Stimulated activated naive CD4-positive, alpha-beta T cell (primary cell): ENCODE measurements at places on chromosomes 1 and 21.

- DNase-seq, result no peak
Measured at GRCh38 chr1:33022650-33023200, 14.0 kb downstream of the AK2 start.

DNA sequence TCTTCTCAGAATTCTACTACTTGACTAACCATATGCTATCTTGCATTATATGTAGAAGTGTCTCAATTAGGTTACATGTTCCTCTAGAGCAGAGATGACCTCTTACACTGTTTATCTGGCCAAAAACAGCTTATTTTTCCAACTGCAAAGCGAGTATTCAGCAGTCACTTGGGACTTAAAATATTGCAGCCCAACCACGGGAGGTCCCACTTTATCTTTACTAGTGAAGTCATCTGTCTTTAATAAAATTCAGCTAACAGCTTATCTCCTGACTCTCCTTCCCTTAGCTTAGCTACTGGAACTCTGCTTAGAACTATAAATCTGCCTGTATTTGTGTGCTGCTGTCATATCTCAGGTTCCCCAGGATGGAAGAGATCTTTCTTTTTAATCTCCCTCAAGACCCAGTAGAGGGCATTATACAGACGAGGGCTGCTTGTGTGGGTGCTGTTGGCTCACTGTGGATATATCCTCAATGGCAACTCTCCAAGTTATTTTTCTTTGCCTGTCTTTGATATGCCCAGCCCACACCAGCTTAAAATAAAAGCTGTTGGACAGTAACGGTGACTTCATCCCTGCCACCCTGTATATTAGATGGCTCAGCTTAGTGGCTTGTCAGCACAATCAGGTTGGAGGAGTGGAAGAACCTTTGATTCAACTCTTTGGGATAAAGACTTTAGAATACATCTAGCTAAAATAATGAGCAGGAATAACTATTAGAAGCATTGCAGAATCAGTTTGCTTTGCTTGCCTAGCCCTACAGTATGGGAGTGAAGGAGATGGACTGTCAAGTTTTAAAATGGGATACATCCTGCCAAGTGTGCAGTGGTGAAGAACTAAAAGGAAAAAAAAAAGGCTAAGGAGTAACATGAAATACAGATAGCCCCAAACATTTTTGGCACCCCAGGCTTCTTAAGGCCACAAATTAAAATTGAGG lies 9.6 kb downstream of the ENSA start:
- DNase-seq, result peak; percentile 13

DNA sequence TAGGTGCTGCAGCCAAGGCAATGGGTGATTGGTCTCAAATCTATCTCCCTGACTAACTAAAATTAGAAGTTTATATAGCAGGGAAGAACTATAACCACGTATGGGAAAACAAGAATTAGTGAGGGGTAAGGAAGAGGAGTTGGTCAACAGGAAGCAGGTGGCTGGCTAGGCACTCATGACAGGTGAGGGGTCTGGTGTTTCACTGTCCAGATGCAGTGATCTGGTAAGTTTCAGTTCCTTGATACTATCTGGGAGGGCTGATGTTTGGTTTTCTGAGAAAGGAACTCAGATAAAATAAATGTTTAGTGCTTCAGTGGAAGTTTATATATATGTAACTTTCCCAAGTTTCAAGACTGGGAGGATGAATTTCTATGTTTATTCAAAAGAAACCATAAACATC lies 11.6 kb upstream of the POU2F1 start:
- DNase-seq, result no peak

- no peak for DNase-seq
Measured at GRCh38 chr1:220979371-220979770, 100.1 kb downstream of the HLX start.

GRCh38 chr1:54220004-54220811 lies 20.2 kb downstream of the MRPL37 start:
- no peak for DNase-seq

GRCh38 chr1:37032660-37033354 lies 1.5 kb downstream of the GRIK3 start:
- DNase-seq, result no peak
